ENCODE measurements at places on chromosomes 7 and 10.

DNA sequence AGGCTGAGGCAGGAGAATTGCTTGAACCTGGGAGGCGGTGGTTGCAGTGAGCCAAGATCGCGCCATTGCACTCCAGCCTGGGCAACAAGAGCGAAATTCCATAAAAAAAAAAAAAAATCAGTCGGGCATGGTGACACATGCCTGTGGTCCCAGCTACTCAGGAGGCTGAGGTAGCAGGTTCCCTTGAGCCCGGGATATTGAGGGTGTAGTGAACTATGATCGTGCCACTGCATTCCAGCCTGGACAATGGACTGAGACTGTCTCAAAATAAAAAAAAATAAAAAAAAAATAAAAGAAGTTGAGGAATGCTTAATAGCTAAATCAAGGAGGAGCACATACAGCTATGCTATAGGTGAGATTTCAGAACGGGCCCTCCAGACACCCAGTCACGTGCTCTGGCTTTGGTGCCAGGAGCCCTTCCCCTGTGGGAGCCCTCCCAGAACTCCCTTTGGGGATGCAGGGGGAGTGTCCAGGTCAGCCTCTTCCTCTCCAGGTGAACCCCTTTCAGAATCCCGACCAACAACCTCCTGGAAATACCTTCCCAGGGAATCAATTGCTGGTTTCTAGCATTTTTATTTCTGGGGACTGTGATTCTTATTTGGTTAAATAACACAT, 42.9 kb upstream of the CTBP2 start:
- no peak for DNase-seq

DNA sequence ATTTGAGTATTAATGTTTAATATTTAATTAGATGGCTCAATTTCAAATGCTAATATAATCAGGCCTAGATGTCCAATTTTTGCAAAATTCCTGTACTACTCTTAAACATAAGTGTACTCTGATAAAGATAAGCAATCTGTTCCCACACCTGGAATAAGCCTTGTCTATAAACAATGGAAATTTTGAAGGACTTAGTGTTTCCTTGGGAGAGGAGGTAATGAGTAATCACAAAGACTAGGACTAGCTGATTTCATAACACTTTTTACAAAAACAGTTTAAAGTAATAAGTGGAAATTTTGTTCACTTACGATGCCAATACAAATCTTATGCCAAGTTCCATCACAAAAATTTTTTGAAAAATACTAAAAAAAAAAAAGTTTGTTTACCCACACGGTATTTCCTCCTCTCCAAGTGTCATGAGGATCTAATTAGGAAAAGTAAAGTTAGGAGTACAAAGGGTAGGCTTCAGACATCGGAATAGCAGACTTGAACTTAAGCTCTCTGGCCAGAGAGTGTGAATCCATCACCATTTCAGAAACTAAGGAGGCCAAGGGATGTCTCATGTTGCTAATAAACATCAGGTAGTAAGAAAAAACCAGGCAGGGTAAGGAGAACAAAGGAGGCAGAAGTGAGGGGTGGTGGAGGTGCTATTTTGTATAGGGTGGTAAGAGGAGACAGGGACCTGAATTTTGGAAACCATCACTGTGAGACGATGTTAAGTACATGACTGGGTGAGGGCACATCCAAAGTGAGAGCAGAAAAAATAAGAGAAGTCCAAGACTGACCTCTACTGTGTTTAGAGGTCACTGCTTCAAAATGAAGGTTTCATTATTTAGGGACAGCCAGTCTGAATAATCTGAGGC, 61.3 kb downstream of the RAPGEF5 start:
- no peak for DNase-seq

DNA sequence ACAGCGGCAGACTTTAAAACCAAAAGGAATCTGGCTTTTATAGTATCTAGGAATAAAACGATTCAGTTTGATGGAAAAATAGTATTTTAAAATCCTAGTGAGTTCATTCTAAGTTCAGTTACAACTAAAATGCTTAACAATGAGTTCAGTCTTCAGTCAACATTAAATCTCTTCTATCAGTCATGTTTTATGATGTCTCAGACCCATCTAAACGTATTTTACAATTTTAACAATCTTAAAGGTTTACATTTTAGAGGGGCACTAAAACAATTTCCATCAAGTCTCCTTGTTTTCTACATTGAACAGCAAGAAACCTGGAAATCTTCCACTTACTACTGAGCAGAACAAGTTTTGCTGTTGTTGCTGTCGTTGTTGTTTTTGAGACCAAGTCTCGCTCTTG, 10.0 kb downstream of the SVOPL start:
- no peak for DNase-seq

GRCh38 chr7:13949445-13949844, 40.0 kb downstream of the ETV1 start:
- DNase-seq: peak; percentile 92

GRCh38 chr7:94029976-94030375, 25.8 kb upstream of the BET1 start:
- DNase-seq: no peak

- DNase-seq: no peak
These were observed 127.4 kb downstream of the ZNF365 start for GRCh38 chr10:62501547-62501946.

GRCh38 chr7:135204341-135204749, 7.0 kb downstream of the WDR91 start:
- DNase-seq: no peak

GRCh38 chr10:123766012-123766411, 99.9 kb downstream of the GPR26 start:
- no peak for DNase-seq

GRCh38 chr10:44787480-44788075, 123.6 kb upstream of the TMEM72 start:
- DNase-seq: no peak

- no peak for DNase-seq
These were observed 34.5 kb downstream of the ASB13 start for GRCh38 chr10:5631936-5632335.

GRCh38 chr10:15068802-15069201, 19.8 kb downstream of the ACBD7 start:
- no peak for DNase-seq

DNA sequence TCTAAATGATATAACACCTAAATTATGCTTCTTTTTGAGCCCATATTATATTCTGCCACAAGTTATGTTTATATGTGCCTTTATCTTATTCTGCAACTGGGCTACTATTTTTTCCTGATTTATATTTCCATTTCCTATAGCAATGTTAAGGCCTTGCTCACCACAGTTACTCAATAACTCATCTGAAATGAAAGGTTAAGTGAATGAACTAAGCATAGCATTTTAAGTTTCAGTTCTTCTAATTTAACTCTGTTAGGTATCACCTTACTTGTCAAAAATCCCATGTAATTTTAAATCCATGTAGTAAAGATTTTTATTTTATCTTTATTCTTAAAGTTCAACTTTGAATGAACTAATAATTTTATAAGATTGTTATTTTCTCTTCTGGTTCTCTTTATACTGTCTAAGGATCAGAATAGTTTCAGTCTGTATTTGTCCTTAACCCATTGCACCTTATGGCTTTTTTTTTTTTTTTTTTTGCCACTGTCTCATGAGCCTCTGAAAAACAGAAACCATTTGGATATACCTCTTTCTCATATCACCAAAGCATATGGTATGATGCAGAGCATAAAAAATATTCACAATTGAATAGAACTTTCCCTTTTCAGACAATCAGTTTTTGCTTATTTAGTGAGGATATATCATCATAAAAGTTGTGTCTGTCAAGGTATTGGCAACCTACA, 301.8 kb upstream of the ZWINT start:
- DNase-seq: no peak

GRCh38 chr10:58326967-58327381, 7.8 kb upstream of the UBE2D1 start:
- no peak for DNase-seq

- DNase-seq: no peak
These were observed 67.2 kb downstream of the COBL start for GRCh38 chr7:51249187-51249945.

DNA sequence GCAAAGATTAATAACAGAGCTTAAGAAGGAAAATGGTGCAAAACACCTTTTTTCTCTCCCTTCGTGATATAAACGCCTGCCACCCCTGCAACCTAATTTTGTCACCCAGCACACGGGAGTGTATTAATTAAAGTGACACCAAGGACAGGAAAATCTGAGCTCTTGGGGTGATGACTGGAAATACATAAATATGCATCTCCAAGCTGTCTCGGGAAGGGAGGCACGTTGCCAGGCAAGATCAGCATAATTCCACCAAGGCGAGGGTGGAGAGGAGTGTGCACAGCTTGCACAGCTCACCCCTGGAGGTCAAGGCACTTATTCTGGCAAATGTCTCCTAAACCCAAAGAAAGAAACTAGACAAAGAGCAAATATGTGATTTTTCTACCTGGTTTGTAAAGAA, 700.9 kb downstream of the GRID1 start:
- no peak for DNase-seq

GRCh38 chr10:7265396-7266123, 145.3 kb downstream of the SFMBT2 start:
- DNase-seq: no peak

GRCh38 chr7:140631602-140632001, 9.0 kb downstream of the DENND2A start:
- no peak for DNase-seq

- DNase-seq: no peak
These were observed 592.1 kb downstream of the DNAJB6 start for GRCh38 chr7:157928808-157929425.

- no peak for DNase-seq
These were observed 31.7 kb upstream of the RHOBTB1 start for GRCh38 chr10:60975716-60976115.

DNA sequence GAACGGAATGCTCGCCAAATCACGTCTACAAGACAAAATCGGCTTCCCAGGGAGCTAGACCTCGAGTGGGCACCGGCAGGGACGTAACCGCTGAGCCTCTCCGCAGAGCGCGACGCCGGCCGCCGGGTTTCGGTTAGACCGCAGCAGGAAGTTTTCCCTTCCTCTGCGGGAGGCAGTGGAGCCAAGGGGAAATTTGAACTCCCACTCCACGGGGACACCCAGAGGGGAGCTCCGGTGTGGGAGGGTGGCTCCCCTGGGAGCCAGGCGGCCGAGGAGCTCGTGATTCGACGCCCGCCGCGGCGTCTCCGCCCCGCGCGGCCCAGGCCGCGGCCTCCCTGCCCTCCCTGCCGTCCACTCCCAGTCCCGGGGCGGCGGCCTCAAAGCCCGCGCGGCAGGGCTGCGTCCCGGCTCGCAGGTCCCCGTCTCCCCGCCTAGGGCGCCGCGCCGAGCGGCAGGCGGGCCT, 426 bp downstream of the SYPL1 start:
- no peak for DNase-seq

DNA sequence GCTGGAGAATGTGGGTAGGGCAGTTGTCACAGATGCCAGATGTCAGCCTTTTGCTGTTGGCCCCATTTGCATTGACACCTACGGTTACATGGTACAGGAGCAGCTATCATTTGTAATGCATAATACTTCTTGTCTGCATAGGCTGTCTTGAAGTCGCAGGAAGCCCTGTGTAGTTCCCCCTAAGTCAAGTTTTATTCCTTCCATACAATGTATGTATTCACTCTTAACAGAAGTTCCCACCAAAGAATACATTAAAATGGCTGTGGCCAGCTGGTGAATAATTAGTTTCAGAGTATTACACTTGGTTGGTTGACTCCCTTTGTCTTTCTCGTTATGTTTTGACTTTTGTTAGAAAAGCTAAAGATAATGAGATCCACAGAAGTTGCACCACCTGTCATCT, 1169.0 kb downstream of the REEP3 start:
- no peak for DNase-seq

DNA sequence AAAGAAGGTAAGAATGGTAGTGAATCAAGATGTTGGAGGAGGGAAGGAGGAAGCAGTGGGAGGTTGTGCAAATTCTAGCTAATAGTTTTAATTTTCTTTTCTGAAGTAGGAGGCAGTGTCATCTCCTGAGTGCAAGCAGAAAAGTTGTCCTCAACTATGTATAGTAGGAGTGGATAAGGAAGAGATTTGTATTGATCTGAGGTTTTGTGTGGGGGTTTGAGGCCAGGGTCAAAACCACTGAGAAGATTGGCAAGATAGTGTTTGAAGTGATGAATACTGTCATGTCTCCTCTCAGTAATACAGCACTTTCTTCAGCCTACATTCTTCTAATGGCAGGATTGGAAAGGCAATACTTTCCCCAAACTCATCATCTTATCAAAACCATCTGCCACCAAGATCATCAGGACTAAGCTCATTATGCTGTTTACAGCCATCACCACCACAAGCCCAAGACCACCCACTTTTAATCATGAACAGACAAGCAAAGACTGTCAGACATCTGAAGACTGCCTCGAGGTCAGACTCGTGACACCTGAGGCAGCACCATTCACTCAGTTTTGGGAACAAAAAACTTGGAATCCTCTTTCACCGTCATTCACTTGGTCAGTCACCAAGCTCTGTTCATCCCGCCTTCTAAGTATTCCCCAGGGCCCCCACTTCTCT, 1.5 kb upstream of the MIOS start:
- DNase-seq: no peak

DNA sequence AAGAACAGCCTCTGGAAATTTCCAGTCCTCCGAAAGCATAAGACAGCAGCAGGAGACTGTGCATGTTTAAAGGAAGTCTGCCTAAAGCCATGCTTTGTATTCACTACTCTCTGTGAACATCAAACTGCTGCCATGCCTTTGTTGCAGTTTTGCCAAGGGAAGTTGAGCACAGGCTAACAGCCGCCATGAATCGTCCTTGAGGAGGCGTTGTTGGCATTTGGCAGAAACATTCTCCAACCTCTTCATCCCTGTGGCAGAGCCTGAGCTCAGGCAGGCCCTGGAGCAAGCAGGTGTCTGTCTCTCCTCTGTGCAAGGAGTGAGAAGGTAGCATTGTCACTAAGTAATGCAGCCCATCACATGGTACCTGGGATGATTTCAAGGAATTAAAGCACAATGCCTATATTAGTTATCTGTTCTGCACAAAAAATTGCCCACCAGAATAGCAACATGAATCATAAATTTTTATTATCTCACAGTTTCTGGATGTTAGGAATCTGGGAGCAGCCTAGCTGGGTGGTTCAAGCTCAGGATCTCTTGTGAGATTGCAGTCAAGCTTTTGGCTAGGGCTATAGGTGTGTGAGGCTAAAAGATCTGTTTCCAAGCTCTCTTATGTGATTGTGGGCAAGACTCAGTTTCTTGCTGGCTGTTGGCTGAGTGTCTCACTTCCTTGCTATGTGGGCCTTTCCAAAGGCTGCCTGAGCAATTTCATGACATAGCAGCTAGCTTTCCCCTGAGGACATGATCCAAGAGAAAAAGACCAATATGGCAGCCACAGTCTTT, 46.5 kb upstream of the KIAA1217 start:
- DNase-seq: no peak
